Right lung (tissue), 10 donors: ENCODE measurements at places on chromosomes 3 and 15. TPM values are rescaled to one million over a fixed set of nuclear protein-coding genes. Genes with fewer than 3 reads are reported as not detected.

LYZL4 gene
- not detected for polyA plus RNA-seq

DNA sequence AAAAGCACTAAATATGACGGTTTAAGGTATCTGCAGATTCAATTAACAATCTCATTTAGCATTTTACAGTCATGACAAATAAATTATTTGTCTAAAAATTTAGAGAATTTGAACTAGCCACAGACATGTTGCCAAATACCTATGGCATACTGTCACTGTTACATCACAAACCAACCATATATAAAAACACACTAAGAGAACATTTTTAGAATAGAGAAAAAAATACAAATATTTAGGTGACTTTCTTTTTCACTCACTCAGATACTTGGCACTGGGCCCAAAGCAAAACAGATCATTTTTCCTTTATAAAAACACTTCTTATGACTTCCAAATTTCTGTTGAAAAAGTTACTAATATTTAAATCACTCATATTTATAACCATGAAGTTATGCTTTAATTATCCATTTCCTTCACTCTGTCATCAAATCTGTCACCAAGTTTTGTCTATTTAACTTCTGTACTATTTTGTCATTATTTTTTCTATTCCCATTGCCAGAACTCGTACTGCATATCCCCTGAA is 644.7 kb downstream of the OTOL1 start:
- DNase-seq: no peak

DNA sequence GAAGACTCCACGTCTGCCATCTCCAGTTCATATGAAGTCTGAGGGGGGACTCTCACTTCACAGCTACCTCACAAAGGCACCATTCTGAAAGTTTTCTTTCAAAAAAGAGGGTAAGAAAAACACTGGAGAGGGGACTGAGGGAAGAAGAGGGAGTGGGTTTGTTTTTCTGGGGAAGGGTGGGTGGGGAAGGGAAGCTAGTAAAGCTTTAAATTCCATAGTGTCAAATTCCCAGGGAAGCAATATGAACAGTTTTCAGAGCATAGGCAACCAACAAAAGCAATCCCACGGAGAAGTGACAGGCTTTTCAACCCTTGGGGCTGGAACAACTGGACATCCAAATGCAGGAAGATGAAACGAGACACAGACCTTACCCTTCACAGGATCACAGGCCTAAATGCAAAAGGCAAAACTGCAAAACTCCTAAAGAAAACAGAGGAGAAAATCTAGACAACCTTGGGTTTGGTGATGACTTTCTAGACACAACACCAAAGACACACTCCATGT is 61.7 kb downstream of the CHSY1 start:
- no peak for DNase-seq

CNTN3 gene
- 48.9 TPM for polyA plus RNA-seq

DNA sequence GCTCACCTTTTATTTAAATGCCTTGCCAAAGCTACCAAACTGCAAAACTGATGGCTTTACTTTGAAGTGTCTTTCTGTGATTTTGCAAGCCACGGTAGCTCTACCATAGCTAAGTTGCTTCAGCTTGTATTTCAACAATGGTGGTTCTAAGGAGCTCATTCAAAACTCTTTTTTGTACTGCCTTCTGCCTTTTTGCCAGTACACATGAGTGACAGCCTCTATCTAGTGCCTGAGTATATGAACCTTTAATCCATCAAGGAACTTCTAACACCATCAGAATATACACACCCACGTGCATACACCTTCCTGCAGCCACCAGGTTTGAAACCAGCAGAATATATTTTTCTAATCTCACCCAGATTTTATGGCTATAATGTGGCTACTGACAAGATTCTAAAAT is 10.4 kb upstream of the NR2F2 start:
- DNase-seq: no peak

UBP1 gene
- polyA plus RNA-seq: 98.3 TPM

GRCh38 chr15:88469321-88469720 is 1.8 kb downstream of the MRPS11 start:
- no peak for DNase-seq

GRCh38 chr15:82159922-82160321 is 102.6 kb downstream of the EFL1 start:
- no peak for DNase-seq

CCRL2 gene
- polyA plus RNA-seq: 4.1 TPM

GRCh38 chr15:89335298-89336041 is 846 bp upstream of the POLG start:
- DNase-seq: no peak
